H7 (cell line): ENCODE measurements at places on chromosomes 3 and 15. TPM values are rescaled to one million over a fixed set of nuclear protein-coding genes. Genes with fewer than 3 reads are reported as not detected.

DNA sequence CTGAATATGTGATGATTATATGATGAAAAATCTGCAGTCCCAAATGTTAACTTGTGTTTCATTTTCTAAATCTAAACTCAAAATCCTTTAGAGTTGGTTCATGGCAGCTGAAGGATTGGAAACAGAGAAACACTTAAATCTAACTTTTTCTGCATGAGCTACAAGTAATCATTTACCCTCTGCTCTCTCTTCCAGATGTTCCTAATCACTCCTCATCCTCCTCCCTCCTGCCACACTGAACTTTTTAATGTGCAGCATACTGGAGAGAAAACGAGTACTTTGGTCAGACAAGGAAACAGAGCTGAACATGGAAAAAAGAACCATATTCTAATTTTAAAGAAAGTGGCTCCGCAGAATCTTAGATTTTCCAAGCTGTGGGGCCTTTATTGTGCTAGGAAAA is 321.2 kb upstream of the COL8A1 start:
- no peak for DNase-seq

DNA sequence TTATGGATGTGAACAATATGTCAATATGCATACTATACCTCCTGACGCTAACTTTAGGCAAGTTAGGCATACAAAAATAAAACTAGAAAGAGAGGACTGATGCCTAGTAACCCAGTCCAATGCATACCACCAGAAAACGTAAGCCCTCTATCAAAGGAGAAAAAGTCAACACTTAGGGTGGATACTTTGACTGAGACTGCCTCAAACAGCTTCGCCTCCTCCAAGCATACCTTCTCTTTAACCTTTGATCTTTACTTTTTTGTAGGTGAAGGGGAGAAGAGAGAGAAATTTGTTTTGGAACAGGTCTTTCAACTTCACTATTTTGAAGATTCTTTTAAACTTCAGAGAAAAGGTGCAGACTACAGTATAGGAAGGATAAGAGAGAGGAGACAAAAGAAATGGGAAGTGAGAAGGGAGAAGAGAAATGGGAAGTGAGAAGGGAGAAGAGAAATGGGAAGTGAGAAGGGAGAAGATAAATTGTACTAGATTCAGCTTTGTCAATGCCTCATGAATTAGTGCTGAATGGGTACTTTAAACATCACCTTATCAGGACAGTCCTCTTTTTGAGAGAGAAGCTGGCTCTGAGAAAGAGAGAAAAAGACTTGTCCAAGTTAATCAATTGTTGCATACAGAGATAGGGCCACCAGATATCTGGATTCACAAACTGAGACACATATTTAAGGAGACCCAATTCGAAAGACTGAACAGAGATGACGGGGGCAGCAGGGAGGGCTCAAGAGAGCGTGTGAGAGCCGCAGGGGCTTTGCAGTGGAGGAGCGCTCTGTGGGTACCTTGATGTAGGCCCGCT is 1.0 kb downstream of the P3H2 start:
- DNase-seq = peak; percentile 28

DNA sequence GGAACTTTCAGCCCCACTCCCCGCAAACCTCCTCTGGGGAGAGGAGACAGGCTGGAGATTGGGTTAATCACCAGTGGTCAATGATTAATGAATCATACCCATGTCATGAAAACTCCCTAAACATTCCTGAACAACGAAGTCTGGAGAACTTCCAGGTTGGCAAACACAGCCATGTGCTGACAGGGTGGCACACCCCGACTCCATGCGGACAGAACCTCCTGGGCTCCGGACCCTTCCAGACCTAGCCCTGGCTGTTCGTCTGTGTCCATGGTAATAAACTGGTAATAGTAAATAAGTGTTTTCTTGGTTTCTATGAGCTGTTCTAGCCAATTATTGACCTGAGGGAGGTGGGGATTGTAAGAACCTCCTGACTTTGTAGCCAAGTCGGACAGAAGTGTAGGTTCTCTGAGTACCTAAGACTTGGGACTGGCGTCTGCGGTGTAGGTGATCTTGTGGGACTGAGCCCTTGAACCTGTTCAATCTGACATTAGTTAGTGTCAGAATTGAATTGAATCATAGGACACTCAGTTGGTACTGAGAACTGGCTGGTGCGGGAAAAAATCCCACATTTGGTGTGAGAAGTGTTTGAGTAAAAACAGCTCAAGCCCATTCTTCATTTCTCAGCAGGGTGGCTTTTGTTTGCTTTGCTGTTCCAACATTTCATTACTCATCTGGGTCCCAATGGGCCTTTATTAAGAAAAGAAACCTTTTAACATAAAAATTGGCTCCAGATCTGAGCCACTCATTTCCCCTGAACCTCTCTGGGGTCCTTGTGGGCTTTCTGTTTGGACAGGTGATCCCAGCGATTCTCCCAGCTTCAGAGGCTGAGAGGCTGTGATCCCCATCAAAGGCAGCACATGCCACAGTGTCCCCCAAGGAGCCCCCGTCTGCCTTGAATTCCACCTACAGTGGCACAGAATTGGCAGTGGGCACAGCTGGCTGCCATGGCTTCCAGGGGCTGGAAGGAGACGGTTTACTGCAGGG is 151.0 kb downstream of the TJP1 start:
- DNase-seq = no peak

- peak; percentile 27 for DNase-seq
These were observed 271.4 kb downstream of the CLSTN2 start for GRCh38 chr3:140206196-140207040.

DNA sequence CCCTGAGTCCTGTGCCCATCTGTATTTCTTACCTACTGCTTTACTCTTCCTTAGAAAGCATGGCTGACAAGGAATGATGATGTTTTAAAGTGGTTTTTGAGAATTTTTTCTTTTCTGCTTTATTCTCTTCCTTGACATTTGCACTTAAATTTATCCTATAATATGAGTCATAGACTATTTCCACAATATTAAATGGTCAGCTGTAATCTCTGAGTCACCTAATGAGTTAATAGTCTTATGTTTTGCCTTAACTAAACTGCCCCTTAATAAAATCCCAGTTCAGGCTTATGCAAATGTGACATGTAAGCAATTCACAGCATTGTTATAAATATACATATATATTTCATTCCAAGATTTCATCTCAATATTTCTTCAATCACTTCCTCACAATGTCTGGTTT is 23.8 kb downstream of the MEIS2 start:
- no peak for DNase-seq

- DNase-seq = no peak
These were observed 236.2 kb downstream of the TLE3 start for GRCh38 chr15:69861331-69862171.

UBA7 gene
- total RNA-seq = 0.07 and 0.55 TPM in 2 replicates

DNA sequence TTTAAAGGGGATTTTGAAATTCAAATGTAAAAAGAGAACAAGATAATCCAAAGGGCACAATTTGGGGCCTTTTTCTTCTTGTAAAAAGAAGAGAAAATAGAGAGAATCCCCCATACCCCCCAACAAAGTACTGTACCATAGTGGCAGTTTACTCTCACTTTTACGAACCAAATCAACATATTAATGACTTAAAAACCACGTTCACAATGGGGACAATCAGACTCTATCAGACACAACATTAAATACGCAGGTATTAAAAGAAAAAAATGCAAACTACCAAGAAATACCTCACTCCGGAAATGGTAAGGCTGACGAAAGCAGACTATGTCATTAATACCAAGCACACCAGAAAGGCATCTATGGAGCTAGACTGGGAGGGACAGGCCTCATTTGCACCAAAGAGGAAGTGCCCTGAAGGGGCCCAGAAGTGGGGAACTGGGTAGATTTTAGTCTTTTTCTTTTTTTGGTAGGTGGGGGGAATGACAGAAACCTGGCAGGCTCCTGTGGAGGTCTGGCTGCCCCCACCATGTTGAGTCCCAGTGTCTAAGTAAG is 134.3 kb downstream of the TIGIT start:
- no peak for DNase-seq

FAM81A gene
- total RNA-seq = 0.07 and 0.21 TPM in 2 replicates

FBXO22 gene
- 59.5 and 75.7 TPM in 2 replicates for total RNA-seq

GRCh38 chr3:15496341-15496664 is 25.2 kb downstream of the COLQ start:
- no peak for DNase-seq

- DNase-seq = no peak
These were observed 56.7 kb upstream of the MCF2L2 start for GRCh38 chr3:183485093-183485492.

DNA sequence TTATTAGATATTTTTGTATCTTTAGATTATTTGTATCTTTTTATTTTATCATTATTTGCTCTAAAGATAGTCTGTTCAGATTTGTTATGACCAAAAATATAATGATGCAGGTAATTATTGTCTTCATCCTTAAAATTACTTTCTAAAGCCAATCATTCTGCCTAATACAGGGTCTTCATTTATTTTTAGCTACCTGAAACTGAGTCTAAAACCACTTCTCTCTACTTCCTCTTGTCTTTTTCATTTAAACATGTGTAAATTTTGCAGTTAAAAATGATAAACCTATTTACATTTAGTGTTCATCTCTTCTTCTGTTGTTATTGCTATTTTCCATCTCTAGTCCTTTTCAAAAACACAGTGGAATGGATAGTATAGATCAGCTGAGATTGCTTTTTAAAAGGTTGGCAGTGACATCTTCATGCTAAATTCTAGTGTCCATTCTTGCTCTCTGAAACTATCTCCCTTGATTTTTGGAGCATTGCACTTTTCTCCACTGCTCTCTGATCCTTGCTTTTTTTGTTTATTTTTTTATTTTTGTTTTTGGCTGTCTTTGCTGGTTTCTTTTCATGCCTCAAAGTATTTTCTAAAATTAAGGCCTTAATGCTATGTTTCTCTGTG is 91.8 kb downstream of the UBE2E2 start:
- DNase-seq = no peak

DNA sequence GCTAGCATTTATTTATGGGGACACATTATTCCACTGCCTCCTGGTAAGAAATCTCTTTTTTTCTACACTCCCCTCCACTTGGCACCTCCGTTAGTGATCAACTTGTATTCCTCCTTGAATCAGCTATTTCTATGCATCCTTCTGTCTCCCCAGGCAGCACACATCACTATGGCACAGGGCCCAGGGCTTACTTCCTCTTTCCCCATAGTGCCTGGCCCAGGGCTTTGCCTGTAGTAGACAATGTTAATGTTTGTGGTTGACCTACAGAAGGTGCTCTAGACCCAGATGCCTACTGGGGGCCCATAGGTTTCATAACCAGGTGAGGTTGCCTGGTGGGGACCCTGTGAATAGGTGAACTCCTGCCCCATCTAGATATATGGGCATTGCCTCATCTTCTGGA is 44.9 kb downstream of the EPHB1 start:
- no peak for DNase-seq

GRCh38 chr3:155861476-155862183 is 7.4 kb upstream of the SLC33A1 start:
- no peak for DNase-seq

- no peak for DNase-seq
These were observed 443 bp upstream of the NR2F2 start for GRCh38 chr15:96330064-96330449.

- DNase-seq = no peak
These were observed 662.9 kb downstream of the SQOR start for GRCh38 chr15:46297766-46298165.

DNA sequence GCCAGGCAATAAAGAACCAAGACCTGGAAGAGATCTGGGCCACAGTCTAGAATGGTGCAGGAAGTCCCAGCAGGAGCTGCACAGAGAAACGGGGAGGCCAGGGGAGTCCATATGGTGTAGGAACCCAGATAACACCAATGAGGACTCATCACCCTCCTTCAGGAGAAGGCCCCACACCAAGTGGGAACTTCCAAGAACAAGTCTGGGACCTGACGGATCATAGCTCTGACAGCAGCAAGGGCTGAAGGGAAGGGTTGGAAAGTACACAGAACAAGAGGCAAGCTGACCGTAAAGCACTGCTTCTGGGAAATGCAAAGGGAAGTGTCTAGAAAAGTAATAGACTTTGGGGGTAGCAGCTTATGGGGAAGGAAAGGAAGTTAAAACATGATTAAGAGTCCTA is 34.5 kb downstream of the ANO10 start:
- no peak for DNase-seq

GRCh38 chr3:167066977-167067786 is 312.9 kb downstream of the ZBBX start:
- DNase-seq = no peak
